Astrocyte of the spinal cord (primary cell): ENCODE measurements at places on chromosomes 6 and 20.

- DNase-seq: no peak
These were observed 51.7 kb downstream of the NCOA6 start for GRCh38 chr20:34773726-34774125.

DNA sequence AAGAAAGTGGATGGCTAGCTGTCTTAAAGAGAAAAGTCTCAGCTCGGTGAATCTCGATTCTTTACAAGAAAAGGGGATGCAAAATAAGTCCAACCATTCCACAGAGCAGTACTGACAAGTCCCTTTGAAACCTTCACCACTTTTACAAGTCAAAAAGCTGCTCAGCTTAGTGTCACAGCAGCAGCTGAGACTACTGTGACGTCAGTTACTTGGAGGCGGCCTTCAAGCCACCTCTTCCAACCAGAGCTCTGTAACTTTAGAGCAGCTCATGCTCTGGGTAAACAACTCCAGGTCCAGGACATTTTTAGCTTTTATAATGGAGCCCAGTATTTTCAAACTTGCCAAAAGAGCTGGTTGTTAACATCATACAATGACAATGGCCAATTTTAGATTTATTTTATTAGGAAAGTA lies at the start of gene KIAA0408:
Gene KIAA0408, minus strand, starts transcription at position 159 of the 411 bp plus-strand sequence. CDS start 5,408 bp downstream, outside the sequence.
- DNase-seq: peak; percentile 63

DNA sequence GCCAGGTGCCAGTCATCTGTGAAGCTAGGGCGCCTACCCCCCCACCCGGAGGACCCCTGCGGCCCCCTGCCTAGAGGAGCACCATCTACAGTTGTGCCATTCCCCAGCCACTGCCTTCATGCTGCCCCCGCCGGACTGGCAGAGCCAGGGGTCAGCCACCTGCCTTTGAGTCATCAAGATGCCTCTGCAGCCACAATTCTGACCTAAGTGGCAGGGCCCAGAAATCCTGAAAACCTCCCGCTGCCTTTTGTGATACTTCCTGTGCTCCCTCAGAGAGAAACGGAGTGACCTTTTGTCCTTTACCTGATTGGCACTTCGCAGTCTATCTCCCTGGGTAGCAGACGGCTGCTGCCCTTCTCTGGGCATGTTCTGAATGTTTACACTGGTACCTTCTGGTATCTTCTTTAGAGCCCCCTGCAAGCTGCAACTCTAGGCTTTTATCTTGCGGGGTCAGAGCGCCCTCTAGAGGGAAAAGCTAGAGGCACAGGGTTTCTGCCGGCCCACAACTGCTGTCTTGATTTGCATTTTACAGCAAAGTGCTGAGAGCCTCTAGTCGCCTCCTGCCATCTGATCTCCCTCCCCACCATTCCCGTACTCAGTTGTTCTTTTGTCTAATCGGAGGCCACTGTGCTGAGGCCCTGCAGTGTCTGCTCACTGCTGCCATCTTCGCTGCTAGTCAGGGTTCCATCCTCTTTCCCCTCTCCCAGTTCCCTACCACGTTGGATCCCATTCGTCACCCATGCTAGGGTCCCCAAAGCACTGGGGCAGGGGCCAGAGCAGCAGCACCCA lies 26.9 kb downstream of the SPATA2 start:
- DNase-seq: peak; percentile 67

DNA sequence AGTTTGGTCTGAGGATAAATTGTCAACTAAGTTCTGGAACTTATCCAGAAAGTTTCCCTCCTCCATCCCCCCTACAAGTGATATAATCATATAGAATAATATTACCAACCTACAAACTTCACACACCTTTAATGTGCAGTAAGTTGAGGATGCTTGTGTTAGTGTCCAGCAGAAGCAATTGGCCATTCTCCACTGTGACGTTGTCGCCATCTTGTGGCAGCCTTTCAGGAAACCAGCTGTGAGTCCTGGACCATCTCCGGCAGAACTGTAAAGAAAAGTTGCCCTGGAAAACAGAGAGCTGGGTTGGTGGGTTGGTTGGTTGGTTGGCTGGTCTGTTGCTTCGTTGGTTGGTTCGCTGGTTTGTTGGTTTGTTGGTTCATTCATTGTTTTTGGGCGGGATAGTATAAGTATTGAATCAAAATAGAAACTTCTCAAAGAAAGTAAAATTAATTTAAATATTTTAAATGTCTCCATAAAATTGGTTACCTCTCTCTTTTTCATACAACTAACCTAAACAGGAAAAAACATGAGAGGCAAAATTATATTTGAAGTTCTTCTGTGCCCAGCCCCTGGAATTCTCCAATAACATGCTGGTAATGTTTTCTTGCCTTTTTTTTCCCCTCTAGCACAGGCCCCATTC lies 127.5 kb downstream of the PKHD1 start:
- DNase-seq: peak; percentile 63
